ELR (cell line): ENCODE measurements at places on chromosomes 1 and 21.

- DNase-seq = peak; percentile 86
Measured at GRCh38 chr1:204213668-204214662, at the start of gene GOLT1A. Gene GOLT1A, minus strand, starts transcription at chr1:204213988. Its CDS starts 82 bp downstream, at chr1:204213906.

DNA sequence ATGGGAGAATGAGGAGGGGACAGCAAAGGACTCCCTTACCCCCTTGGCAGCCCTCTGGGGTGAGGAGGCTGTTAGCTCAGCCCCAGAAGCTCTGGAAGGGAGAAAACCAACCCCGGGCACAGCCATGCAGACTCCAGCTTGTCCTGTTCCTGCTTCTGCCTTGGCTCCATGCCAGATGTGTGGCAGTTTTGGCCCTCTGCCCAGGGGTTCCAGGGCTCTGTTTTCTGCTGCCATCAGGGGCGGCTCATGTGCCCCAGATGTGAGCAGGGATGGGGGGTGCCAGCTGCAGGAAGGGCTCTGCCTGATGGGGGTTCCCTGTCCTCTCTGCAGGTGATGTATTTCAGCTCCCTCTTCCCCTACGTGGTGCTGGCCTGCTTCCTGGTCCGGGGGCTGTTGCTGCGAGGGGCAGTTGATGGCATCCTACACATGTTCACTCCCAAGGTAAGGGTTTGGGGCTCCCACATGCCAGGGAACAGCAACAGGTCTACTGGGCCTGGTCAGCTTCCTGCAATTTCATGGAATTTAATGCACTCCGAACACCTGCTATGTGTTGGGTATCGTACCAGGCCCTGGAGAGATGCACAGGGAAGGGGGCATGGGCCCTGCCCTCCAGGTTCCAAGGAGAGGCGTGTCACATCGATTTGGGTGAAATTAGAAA is 26.1 kb downstream of the SLC6A17 start:
- no peak for DNase-seq

GRCh38 chr1:116990612-116991151 is 10.9 kb upstream of the CD101 start:
- peak; percentile 28 for DNase-seq

- DNase-seq = no peak
Measured at GRCh38 chr1:58802640-58803399, 19.0 kb upstream of the JUN start.

- peak; percentile 47 for DNase-seq
Measured at GRCh38 chr1:202501281-202501680, 152.8 kb downstream of the PPP1R12B start.

GRCh38 chr1:107139833-107140702 is 771 bp upstream of the NTNG1 start:
- DNase-seq = peak; percentile 83

DNA sequence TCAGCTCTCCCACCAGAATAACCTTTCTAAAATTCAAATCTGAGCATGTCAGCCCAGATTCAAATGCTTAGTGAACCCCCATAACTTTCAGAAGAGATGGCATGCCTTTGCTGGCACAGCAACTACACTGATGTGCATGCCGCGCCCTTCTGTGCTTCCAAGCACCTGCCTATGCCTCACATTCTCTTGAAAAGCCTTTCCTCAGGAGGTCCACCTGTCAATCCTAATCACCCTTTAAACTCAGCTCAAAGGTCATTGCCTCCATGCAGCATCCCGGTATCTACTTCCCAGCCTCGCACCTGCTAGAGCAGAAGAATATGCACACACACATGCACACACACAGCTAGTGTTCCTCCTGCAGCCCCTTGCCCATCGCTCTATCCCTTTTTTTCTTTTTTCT is 5.2 kb upstream of the S100A2 start:
- DNase-seq = no peak

- DNase-seq = no peak
Measured at GRCh38 chr1:52613636-52614373, 11.6 kb downstream of the GPX7 start.

DNA sequence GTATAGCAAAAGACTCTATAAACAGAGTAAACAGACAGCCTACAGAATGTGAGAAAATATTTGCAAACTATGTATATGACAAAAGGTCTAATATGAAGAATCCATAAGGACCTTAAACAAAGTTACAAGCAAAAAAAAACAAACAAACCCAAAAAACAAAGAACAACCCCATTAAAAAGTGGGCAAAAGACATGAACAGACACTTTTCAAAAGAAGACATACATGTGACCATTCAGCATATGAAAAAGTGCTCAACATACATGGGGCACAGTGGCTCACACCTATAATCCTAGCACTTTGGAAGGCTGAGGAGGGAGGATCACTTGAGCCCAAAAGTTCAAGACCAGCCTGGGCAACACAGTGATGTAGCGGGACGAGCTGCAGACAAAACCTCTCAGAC is 17.9 kb upstream of the OR2B11 start:
- DNase-seq = no peak

GRCh38 chr1:27258598-27258997 is 24.2 kb downstream of the WDTC1 start:
- DNase-seq = no peak

DNA sequence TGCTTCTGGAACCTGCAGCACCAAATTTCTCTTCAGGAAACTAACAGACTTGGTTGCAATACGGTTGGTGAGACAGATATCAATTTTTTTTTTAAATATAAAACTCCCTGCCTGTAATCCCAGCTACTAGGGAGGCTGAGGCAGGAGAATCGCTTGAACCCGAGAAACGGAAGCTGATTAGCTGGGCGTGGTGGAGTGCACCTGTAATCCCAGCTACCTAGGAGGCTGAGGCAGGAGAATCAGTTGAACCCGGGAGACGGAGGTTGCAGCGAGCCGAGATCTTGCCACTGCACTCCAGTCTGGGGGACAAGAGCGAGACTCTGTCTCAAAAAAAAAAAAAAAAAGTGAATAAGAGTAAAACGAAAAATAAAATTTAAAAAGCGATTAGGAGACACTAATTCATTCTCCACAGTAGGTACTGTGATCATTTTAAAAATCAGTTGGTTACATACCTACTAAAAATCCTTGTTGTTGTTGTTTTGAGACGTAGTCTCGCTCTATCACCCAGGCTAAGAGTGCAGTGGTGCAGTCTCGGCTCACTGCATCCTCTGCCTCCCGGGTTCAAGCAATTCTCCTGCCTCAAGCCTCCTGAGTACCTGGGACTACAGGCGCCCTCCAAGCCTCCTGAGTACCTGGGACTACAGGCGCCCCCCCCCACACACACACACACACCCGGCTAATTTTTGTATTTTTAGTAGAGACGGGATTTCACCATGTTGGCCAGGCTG is 796 bp upstream of the RBM8A start:
- no peak for DNase-seq

DNA sequence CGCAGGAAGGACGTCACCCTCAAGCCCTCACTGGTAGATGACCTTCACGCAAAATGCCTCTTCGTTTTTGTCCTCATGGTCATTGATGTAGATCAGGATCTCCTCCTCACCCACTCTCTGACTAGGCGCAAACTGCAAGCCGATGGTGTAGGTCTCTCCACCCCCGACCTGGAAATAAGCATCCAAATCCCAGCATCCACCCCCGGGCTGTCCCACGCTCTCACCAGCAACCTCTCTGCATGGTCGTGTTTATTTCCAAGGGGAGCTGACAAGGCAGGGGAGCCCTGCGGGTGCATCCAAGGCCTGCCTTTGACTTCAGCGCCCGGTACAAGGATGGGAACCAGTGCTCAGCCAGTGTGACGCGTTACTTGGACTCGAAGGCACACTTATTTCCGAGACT is 129.0 kb downstream of the NPHP4 start:
- no peak for DNase-seq

DNA sequence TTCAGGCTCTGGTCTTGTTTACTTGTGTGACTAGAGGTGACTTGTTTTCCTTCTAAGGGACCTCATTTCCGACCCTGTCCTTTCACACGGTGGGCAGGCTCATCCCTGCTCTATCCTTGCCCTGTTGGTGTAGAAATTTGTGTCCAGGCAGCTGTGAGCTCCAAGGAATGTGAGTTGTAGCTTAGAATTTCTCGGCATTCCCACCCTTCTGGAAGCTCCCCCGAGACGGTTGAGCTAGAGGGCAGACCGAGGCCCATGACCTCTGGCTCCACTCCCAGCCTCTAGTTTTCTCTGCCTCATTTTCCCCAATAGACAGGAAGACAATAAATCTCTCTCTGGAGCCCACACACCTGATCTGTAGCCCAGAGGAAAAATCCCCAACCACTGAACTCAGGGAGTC is 100.9 kb downstream of the NAV1 start:
- DNase-seq = no peak

GRCh38 chr1:215777370-215777925 is 210.3 kb downstream of the KCTD3 start:
- DNase-seq = peak; percentile 40

DNA sequence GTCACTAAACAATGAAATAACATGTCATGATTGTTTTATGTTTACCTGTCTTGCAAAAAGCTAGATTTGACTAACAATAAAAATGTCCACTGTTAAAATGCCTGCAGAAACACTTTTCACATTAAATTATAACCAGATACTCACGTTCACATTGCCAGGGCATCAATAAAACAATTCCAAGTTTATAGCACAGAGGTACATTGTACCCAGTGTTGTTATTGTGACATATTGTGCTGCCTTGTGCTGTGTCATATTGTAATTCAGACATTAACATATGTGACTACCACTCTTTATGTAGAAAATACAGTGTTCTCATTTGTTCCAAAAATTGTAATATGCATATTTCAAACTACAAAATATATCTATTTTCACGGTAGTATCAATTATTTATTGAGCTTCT is 766.1 kb downstream of the NCAM2 start:
- DNase-seq = no peak

- no peak for DNase-seq
Measured at GRCh38 chr1:15229707-15230131, 17.3 kb upstream of the FHAD1 start.

GRCh38 chr1:31745946-31746670 is 18.0 kb downstream of the ADGRB2 start:
- DNase-seq = no peak

DNA sequence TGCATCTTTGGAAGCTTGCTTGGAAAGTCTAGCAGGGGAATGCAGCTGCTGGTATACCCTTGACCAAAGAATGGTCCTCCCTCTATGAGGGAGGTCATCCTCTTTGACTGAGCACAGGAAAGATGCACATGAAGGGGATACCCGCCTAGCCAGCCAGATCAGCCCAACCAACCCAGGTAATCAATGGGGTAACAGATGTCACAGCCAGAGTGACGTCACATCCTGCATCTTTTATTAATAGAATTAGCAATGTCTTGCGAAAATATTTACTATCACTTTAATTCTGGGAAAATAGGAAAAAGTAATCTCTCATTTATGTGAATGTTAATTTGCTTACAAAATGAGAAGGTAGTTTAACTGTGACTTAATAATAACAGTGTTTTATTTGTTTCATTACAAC is 25.6 kb upstream of the PTBP2 start:
- DNase-seq = no peak

GRCh38 chr1:79040424-79041082 is 34.0 kb upstream of the ADGRL4 start:
- DNase-seq = peak; percentile 31

GRCh38 chr1:8674481-8674880 is 143.0 kb downstream of the RERE start:
- no peak for DNase-seq

GRCh38 chr1:100989306-100990077 is 36.1 kb downstream of the DPH5 start:
- DNase-seq = peak; percentile 90

- peak; percentile 49 for DNase-seq
Measured at GRCh38 chr1:6075748-6076147, 30.1 kb downstream of the KCNAB2 start.

DNA sequence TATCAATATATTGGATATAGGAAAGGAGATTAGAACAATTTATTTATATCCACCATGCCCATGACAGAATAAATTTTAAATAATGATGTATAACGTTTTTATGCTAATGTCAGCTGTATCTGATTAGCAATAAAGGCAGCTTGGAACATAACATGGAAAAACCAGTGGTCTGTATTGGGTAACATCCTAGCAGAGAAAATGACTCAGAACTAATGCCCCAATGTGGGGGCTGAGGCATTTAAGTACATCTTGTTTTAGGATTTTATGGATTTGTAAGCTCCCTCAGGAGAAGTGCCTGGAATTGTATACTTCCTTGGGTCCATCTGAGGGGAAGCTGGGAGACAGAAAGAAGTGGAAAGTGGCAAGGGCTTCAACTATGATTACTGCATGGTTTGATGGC is 82.3 kb downstream of the HMCN1 start:
- DNase-seq = no peak

- DNase-seq = peak; percentile 53
Measured at GRCh38 chr1:154755858-154756730, 114.0 kb downstream of the KCNN3 start.

GRCh38 chr1:119000371-119001180 is 12.4 kb upstream of the TBX15 start:
- no peak for DNase-seq

GRCh38 chr1:12065872-12066271 is 2.8 kb downstream of the TNFRSF8 start:
- DNase-seq = no peak

DNA sequence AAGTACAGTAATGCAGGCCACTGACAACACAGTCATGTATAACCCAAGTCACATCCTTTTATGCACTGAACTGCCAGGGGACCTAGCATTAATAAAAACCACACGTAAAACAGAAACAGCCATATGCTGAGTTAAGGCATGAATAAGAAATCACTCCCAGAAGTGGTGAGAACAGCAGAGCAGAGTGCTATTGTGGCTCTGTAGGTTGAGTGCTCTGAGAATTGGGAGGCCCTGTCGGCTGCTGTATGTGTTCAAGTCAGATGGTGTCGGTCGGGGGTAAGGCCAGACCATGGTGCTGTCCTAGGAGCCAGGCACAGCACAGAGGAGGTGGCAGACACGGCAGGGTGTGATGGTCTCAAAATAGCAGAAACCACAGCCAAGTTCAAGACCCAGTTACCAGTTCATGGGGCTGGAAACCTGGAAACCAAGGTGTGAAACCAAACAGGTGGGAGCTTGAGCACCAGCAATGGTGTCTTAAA is 126.6 kb upstream of the COA6 start:
- no peak for DNase-seq

- peak; percentile 41 for DNase-seq
Measured at GRCh38 chr1:152946248-152946647, 758 bp upstream of the SPRR5 start.

DNA sequence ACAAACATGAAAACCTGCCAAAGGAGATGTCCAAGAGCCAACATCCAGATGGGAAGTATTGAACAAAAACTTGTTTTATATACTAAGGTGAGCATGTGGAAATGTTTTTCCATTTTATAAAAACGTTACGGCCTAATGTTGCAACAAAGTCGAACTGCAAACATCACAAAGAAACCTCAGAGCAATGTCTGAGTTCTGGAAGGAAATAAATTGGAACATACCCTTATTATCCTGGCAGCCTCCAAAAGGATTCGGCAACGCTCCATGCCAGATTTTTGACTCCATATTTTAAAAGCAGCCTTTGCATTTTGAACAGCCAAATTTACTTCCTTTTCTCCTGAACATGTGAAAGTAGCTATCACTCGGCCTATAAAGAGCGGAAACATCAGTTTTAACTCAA is 3.3 kb downstream of the ALDH9A1 start:
- DNase-seq = no peak
